ENCODE measurements at places on chromosomes 1 and 21.

DNA sequence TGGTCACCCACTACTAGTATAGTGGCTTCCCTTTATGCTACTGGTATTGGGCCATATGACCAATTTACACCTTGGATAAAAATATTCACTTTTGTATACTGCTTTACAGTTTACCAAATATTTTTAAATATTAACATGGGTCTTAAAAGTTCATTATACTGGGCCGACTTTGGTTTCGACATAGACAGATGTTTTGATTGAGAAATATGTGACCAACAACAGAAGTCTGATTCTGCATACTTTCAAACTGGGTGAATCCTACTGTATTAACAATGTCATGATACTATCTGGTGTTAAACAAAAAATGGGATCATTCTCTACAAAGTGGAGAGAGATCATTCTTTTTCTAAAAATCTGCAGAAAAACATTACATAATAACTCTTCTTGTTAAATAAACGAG lies 134.8 kb downstream of the AKT3 start:
- DNase-seq = no peak

DNA sequence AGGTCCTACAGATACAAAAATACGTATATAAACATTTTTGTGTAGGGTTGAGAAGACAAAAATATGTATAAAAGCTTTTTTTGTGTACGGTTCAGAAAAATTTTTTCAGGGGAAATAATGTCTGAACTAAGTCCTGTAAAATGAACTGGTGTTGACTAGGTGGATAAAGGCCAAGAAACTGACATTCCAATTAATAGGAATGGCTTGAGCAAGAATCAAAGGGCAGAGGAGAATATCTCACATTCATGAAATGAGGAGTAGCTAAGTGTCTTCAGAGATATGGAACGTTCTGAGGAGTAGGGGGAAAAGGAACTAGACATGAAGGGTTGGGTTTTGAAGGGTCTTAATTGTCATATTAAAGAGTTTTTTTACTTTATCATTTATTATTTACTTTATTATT lies 231.2 kb downstream of the DENND1B start:
- no peak for DNase-seq

DNA sequence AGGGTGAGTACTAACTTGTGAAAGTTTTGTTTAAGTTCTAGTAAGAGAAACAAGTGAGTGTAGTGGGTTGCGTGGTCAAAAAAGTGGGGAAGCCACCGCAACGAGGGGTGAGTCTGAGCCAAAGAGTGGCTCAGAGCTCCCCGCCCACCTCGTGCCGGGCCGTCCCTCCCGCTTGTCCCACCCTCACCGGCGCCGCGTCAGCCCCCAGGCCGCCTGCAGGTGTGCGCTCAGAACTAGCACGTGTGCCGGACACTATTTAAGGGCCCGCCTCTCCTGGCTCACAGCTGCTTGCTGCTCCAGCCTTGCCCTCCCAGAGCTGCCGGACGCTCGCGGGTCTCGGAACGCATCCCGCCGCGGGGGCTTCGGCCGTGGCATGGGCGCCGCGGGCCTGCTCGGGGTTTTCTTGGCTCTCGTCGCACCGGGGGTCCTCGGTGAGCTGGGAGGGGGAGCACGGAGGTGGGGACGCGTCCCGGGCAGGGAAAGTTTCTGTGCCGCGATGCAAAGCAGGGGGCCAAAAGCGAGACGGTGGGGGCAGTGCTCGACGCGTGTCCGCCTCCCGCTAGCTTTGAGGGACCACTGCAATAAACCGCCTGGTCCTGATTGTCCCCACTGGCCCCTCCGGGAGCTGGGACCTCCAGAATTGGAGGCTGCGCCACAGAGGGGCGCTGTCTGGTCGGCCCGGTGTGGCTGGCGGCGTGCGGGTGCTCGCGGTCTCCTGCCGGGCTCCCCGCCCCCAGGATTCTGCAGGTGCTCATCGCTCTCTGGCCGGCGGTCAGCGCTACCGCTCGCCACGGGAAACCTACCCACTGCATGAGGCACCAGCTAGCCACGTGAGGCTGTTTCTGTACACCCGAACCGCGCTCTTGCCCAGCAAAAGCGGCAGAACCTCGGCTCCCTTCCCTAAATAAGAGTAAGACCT lies at the start of gene CR2:
Gene CR2, plus strand, starts transcription at position 283 of the 919 bp plus-strand sequence. Its CDS starts 91 bp downstream, at position 374.
- peak; percentile 39 for DNase-seq

DNA sequence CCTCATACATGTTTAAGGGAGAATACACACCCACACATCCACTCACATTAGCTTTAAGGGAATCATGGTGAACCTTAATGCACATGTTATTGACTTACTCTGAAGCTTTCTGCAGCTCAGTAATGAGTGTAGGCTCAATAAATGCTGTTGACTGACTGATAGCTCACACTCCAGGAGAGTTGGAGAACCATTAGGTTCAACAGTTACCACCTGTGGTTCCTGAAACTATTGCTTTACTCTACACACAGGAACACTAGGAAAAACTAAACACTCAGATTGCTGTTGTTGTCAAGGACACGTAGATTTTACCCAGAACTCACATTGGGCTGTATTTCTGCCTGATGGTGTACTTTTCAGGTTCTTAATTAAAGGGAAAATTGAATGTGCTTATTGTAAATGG lies 37.3 kb downstream of the ZC3H11B start:
- DNase-seq = no peak

GRCh38 chr1:31401241-31401640 lies 11.8 kb upstream of the SERINC2 start:
- DNase-seq = no peak

GRCh38 chr1:53591924-53592323 lies 132.7 kb downstream of the DMRTB1 start:
- DNase-seq = no peak

DNA sequence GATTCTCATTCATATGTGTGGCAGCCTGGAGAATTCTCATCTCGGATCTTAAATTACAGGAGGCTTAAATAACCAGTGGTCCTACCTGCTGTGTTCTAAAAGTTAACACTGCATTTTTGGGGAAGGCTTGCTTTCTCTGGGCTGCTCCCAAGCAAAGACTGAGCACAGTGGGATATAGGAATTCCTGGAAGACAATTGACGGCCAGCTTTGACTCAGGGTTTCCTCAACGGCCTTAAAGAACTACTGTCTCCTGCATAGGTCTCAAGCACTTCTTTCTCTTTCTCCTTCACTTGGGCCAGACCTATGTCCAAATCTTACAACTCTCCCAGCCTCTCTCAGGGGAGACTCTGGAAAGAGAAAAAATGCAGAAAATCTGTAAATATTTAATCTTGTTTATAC lies 1.0 kb upstream of the KRTAP13-3 start:
- no peak for DNase-seq

DNA sequence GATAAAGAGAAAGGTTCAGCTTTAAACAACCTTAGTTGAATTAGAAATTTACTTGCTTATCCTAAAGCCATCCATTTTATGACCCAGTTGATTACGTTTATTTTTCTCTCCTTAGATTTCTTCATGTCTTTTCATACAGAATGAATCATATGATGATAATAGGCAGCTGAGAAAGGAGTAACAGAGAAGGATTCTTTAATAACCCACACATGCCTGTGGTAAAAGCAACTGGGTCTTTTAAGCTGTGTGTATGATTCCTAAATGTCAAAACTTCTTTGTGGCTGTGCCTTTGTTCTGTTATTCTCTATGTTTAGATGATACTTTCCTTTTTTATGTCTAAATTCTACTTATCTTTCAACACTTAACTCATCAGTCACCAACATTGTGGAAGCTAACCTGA lies 626.5 kb downstream of the NCAM2 start:
- DNase-seq = no peak

GRCh38 chr1:58650141-58650540 lies 49.7 kb downstream of the MYSM1 start:
- DNase-seq = no peak

DNA sequence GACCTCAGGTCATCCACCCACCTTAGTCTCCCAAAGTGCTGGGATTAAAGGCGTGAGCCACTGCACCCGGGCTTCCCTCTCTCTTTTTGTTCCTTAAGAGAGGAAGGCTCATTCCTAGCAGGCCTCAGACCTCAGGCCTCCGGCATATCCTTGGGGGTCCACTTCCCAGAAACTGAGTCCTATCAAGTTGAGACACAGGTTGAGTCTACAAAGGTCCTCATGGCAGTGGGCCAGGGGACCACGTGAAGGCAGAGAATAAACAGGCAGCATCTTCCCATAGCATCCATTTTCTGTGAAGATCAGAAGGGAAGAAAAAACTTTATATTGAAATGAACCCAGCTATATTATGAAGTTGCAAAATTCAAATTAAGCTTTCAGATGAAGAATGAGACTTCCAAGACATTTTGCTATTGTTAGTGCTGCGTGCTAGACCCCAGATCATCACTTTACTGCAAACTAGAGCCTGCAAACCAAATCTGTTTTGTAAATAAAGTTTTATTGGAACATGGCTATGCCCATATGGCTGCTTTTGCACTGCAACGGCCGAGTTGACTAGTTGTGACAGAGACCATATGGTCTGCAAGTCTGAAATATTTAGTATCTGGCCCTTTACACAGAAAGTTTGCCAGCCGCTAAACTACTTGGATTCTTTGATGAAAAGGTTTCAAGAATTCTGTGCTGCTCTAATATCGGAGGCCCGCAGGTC lies 3.5 kb upstream of the CELA2A start:
- no peak for DNase-seq

DNA sequence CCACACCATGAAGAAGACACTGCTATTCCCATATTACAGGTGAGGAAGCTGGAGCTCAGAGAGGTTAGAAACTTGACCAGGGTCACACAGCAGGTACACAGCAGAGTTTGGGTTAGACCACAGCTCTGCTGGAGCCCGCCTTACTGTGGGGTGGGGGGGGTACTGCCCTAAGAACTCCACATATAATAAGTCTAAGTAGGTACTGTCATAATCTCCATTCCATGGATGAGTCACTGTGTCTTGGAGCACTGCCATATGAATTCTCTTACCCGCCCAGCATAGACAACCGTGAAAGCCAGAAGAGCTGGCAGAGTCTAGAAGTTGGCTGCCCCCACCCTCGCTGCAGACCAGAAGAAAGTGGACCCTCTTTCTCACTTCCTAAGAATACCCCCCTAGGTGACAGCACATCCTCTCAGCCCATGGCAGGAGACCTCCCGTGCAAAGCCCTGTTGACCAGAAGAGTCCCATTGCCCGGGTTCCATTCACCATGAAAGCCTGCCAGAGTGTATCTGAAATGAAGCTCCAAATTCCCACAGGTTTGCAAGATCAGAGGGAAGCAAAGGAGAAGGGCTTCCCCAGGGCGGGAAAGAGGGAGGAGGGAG lies 5.2 kb upstream of the PLA2G2D start:
- no peak for DNase-seq

GRCh38 chr1:154306151-154306550 lies 14.7 kb upstream of the AQP10 start:
- DNase-seq = no peak

GRCh38 chr1:116390195-116390594 lies 17.2 kb downstream of the ATP1A1 start:
- peak; percentile 35 for DNase-seq

GRCh38 chr1:23582820-23583219 lies 23.5 kb upstream of the ID3 start:
- no peak for DNase-seq

DNA sequence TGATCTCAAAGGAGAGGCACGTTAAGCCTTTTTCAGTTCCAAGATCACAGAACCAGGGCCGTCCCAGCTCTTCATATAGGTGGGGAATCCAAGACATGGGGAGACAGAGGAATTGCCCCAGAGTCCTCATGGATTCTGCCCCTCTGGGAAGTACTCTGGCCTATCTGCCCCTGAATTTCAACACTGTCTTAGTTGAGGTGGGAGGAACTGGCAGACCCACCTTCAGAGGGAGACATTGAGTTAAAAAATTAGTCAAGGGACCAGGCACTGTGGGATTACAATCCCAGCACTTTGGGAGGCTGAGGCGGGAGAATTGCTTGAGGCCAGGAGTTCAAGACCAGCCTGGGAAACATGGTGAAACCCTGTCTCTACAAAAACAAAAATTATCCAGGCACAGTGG lies 2.1 kb upstream of the KNCN start:
- no peak for DNase-seq

GRCh38 chr21:42453224-42453985 lies 42.6 kb downstream of the RSPH1 start:
- DNase-seq = no peak

- no peak for DNase-seq
Observed at GRCh38 chr1:17045634-17046333, 8.0 kb downstream of the SDHB start.

DNA sequence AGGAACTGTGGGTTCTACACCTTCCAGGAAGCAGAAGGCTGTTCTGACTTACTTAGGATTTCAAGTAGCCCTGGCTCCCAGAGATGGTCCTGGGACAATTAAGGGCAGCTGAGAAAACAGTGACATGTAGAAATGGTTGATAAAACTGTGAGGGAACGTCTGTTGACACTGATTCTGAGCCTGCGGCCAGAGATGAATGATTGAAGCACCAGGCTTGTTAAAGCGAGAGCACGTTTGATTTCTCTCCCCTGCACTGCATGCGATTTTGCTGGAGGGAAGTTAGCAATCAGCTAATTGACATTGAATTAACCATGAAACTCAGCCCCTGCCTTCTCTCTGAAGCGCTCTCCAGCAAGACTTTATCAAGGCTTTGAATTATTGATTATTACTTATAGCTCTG lies 29.9 kb upstream of the POU3F1 start:
- no peak for DNase-seq

GRCh38 chr1:212237651-212238050 lies 47.6 kb upstream of the PPP2R5A start:
- no peak for DNase-seq

DNA sequence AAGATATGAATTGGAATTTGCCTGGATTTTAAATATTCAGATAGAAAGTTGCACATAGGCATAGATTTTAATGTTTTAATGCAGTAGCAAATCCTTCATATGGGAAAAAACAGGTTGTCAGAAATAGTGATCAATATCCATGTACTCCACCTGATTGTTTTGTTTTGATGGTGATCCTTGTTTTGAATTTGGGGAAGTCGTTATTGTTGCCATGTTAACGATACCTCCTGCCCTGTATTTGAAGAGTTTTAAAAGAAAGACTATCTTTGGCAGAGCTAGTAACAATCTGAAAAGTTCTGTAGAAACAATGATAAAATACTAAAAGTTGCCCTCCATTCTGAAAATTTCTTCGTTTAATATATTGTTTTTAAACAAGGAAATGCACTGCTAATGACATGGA lies 1.1 kb downstream of the CEP350 start:
- DNase-seq = no peak

GRCh38 chr1:115757856-115758255 lies 10.7 kb downstream of the CASQ2 start:
- DNase-seq = no peak

- DNase-seq = no peak
Observed at GRCh38 chr1:87115317-87115890, 201.0 kb downstream of the HS2ST1 start.

DNA sequence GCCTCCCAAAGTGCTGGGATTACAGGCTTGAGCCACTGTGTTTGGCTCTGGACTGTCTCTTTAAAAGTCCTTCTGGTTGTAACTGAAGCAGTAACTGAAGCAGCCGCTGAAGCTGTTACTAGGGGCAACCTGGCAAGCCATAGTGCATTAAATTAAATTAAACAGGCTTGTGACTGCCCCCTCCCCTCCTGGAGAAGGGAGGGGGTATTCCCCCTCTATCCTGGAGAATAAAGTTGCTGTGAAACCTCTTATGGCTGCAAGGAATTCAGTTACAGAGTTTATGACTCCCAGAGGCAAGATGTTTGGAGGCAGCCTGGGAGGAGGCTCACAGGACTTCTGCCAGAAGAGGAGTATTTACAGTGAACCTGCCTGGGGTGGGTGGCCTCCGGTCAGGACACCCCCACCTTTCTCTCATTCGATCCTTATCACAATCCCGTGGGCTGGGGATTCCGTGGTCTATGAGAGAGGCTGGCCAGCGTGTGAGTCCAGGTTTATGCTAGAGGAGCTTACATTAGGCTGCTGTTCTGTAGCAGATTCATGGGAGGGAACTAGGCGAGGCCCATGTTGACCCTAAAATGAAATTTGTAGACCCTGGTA lies 8.3 kb downstream of the TTC22 start:
- DNase-seq = no peak

GRCh38 chr1:5494518-5494917 lies 497.7 kb downstream of the NPHP4 start:
- DNase-seq = no peak

All from stimulated activated CD4-positive, alpha-beta T cell treated with anti-CD3 and anti-CD28 coated beads, Interleukin-12 subunit alpha, Interleukin-12 subunit beta, amount 100 ng/mL, for 48 hours (primary cell).